ENCODE measurements at places on chromosomes 13 and 19.
A peak's percentile ranks its signal among the peaks of the same experiment; 100 is the strongest.

GRCh38 chr13:110443622-110444225 is 117.8 kb downstream of the RAB20 start:
- DNase-seq: no peak

GRCh38 chr13:50670272-50670671 is 173.2 kb downstream of the DLEU7 start:
- DNase-seq: no peak

- DNase-seq: no peak
Measured at GRCh38 chr13:37429976-37430375, 168.6 kb downstream of the POSTN start.

GRCh38 chr13:83151308-83151660 is 731.0 kb downstream of the SLITRK1 start:
- no peak for DNase-seq

DNA sequence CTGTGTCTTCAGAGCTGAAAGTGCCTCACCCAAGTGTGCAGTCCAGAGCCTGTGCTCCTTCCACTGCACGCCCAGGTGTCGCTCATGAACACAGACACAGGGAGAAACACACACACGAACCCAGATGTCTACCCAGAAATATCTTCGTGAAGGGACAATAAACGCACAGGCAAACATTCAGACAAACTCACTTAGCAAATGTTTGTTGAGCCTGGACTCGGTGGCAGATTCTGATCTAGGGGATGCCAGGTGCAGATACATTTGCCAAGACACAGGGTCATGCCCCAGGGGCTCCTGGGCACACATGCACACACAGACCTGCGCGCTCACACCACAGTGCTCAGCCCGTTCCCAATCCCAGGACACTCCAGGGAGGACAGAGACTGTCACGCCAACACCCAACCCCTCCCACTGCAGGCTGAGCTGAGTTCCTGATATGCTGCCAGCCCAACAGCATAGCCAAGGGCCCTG is 31.9 kb downstream of the SCGB2B2 start:
- no peak for DNase-seq

- DNase-seq: no peak
Measured at GRCh38 chr13:20702915-20703779, at the start of gene IL17D. Gene IL17D, plus strand, starts transcription at chr13:20703699. Its CDS starts 303 bp downstream, at chr13:20704002.

- DNase-seq: no peak
Measured at GRCh38 chr13:51004918-51005460, 95.4 kb downstream of the RNASEH2B start.

DNA sequence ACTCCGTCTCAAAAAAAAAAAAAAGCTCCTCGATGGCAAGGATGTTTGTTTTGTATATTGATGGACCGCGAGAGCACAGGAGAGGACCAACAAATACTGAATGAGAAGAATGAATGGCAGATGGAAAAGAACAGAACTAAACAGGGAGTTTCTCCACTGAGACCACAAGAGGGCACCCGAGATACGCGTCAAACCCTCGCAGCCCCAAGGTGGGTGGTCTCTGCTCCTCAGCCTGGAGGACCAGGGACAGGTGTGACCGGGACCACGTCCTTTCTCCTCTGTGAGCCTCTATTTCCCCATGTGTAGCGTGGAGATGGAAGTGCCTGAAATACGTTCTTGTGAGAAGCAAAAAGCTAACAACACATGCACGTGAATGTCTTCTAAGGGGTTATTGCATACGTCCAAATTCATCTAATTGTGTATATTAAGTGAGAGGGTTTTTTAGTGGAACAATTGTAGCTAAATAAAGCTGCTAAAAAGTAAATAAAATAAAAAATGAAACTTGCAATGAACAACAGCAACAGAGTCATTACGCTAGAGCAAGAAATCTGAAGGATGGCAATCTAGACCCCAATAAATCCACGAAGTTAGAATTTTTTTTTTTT is 8.3 kb upstream of the CDC42EP5 start:
- DNase-seq: no peak

DNA sequence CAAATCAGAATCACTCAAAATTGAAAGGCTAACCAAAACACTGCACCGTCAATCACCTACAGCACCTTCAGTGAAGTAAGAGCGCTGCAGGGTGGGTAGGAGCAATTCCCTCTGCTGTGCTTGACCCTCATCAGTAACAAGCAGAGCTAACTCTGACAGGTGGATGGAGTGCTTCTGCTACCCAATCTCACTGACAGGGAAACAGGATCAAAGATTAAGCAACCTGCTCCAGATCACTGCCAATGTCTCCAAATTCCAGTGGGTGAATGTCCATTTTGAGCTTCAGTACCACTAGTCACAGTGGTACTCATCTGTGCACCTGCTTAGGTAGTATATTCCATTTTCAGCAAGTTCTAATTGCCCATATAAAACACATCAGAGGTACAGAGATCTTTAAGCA is 25.2 kb downstream of the BRD4 start:
- no peak for DNase-seq

DNA sequence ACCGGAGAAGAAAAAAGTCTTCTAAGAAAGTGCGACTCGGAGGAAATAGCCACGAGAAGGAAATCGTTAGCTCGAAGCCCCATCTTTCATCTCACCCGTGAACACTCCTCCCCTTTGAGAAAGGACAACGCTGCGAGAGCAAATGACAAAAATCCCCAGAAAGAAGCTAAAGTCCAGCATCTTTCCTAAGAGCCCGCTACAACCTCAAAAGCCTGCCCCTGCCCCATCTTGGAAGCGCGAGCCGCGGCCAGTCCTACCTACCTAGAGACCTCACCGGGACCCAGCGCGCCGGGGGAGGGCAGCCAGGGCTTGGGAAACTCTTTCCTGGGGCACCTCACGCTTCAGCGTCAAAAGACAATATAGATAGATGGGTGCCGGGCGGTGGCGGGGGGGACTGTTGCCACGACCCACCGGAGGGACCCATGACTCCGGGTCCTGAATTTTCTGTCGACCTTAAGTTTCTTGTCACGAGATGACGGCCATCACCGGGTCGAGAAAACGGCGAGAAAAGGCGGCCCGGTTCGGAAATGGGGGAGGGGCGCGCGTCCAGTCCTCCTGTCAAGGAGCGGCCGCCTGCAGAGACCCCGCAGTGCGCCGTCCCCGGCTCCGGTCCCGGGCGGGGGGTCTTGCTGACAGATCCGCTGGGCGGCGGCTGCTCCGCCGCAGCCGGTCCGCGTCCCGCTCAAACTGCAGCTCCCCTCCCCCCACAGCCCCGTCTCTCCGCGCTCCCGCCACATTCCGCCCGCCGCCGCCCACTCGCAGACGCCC is 65.9 kb downstream of the KCNRG start:
- peak; percentile 58 for DNase-seq

DNA sequence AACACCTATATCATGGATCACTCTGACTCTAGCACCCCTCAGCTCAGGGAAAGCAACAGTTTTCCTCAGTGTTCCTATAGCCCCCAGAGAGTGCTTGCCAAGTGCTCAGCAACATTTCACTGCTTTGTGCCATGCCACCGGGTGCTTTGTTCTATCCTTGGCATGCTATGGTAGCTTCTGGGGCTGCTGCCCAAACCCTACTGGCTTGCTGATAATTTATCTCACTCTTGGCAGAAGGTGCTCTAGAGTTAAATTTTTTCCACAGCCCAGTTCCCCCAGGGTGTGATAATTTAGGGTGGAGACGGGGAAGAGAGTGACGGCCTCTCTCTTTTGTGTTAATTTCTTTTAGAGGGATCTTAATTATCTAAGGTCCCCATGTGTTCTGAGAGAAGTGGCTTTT is 12.6 kb upstream of the CSNK1A1L start:
- no peak for DNase-seq

- DNase-seq: no peak
Measured at GRCh38 chr13:26995159-26995558, 176.5 kb downstream of the USP12 start.

GRCh38 chr19:13824703-13825102 is 29.5 kb downstream of the ZSWIM4 start:
- no peak for DNase-seq

DNA sequence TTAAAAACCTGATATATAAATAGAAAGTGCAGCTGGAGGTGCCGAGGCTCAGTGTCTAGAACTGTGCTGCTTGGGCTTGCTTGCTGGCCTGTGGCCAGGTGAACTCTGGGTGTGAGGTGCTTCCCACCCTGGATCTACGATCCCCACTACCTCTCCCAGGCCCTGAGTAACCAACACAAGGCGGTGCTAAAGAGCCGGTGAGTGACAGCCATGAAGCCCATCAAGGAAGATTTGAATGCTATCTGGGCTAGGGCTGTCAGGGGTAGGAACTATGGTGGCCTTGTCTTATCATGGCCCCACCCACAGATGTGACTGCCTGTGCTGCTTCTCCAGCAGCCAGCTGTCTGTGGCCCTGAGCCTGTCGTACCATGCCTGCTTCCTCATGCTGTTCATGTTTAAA is 25.6 kb upstream of the ZNF91 start:
- no peak for DNase-seq

GRCh38 chr19:38656171-38656981 is 8.9 kb downstream of the ACTN4 start:
- peak; percentile 30 for DNase-seq

- DNase-seq: no peak
Measured at GRCh38 chr19:46737761-46738171, 8.1 kb upstream of the FKRP start.

GRCh38 chr19:16417660-16418596 is 53.8 kb downstream of the EPS15L1 start:
- DNase-seq: peak; percentile 32

DNA sequence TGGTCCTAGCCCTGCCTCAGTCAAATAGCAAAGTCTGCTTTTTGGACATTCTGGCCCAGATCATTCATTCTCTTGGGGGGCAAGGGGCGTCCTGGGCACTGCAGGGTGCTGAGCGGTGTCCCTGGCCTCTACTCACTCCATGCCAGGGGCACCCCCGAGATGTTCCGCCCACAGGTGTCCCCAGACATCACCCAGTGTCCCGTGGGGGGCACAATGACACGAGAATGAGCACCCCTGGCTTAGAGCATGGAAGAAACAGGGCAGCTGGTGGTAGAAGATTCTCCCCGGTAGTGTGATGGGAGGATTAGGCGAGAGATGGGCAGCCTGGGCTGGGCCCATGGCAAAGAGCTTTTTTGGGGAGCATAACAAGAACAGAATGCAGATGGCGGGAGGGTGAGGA is 5.3 kb upstream of the TLE5 start:
- no peak for DNase-seq

DNA sequence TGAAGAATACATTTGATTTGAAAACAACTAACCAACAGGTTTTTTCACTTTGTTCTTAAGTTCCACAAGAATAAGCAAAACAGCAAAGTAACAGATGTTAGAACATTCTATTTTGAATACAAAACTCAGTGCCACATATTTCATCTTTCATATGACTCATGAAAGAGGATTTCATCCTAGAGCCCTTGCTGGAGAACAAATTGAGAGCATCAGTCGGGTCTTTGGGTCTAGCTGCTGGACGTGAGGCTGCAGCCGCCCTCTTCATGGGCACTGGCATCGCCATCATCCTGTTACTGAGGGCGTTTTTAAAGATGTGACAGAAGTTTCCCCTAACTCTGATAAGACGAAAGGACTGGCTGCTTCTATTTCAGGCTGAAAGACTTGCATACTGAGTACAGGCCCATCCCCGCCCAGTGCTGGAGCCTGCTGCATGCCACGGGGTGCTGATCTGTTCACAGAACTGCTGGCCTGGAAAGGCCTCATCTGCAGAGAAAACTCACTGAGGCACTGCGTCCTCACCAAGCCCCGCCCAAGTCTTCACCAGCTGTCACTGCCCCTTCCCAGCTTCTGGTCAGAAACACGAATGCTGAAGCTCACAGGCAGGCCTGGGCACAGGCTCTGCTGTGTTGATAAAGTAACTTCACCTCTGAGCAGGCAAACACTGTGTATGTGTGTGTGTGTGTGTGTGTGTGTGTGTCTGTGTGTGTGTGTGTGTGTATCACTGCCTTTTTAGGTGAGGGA is 101.4 kb downstream of the TUBGCP3 start:
- no peak for DNase-seq

DNA sequence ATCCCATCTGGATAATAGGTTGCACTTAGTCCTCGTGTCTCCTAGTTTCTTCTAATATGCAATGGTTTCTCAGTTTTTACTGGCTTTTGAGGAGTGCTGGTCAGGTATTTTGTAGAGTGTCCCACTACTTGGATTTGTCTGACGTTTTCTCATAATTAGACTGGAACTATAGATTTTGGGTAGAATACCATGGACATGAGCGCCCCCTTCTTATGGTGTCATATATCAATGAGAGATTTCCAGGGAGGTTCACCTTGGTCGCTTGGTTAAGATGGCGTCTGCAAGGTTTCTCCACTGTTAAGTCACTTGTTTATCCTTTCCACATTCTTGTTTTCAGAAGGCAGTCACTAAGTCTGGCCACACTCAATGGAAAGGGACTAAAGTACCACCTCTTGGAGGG is 6.7 kb downstream of the SOHLH2 start:
- no peak for DNase-seq

DNA sequence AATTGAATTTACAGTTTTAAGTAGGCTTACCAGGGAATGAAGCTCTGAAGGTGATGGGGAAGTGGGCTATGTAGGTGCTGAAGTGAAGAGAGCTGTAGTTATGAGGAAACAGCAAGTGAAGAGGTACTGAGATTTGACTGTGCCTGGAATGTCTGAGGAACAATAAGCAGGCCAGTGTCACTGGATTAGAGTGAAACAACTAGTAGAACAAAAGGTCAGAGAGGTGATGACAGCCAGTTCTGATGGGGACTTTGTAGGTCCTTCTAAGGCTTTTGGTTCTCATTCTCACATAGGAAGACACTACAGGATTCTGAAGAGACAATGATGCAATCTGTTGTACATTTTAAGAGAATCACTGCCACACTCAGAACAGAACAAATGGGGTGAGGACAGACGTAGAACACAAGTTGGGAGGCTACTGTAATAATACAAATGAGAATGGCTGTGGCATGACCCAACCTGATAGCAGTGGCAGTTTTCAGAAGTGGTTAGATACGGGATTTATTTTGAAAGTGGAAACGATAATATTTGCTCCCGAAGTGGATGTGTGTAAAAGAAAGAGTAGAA is 130.8 kb downstream of the MYCBP2 start:
- no peak for DNase-seq

DNA sequence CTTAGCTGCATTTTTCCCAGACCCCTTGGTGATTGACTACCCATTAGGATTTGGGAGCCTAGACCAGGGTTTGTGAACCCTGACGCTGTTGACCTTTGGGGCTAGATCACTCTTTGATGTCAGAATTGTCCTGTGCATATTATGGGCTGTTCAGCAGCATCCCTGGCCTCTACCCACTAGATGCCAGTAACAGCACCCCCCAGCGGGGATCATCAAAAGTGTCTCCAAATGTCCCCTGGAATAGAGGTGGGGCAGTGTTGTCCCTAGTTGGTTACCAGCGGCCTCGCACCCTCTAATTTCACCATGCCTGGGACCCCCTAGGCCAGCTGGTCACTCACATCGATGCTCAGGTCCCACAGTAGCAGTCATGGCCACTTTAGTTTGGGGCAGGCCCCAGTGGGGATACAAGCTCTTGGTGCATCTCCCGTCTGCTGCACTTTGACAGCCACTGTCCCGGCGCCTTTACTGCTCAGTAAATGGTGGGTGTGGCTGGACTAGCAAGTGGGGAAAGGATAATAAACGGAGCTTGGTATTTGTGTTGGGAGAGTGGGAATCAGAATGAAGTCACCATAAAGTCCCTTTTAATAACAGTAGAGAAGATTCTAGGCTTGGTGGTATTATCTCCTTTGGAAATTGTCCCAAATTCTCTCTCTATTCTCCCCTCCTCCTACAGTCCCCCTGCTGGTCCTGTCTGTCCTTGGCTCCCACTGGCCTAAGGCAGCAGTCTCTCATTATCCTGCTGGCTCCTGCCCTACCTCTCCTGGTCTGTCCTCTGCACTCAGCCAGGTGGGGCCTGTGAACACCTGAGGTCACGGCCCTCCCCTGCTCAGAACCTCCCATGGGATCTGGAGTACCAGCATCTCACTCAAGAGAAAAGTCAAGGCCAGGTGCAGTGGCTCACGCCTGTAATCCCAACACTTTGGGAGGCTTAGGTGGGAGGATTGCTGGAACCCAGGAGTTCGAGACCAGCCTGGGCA is 80.6 kb downstream of the SIPA1L3 start:
- DNase-seq: no peak

All from stimulated activated CD4-positive, alpha-beta T cell treated with anti-CD3 and anti-CD28 coated beads, TNF-alpha, amount 100 ng/mL, for 24 hours (primary cell).